ENCODE measurements at places on chromosomes 16 and 17.

DNA sequence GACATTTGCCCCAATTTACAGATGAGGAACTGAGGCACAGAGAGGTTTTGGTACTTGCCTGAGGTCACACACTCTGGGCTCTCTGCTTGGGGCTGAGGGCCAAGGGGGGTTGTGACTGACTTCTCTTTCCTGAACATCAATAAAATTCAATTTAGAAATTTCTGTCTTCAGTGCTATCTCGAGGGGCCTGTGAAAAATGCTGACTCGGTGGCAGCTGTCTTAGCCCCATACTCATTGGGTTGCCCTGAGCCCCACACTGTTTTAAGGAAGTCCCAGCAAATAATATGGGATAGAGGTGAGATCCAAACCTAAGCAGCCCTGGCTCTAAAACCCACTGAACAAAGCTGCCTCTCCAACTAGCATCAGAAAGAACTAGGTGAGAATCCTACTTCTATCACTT, 7.0 kb upstream of the BRCA1 start:
- no peaks in the 10 kb centered on the region for H3K4me1 ChIP-seq
- no peaks in the 10 kb centered on the region for H3K27me3 ChIP-seq
- H3K36me3 ChIP-seq = peaks cover 24% of the 10 kb centered on the region
- DNase-seq = no peak
- no peak overlapping the region for H3K27ac ChIP-seq
- no peak overlapping the region for H3K4me3 ChIP-seq

DNA sequence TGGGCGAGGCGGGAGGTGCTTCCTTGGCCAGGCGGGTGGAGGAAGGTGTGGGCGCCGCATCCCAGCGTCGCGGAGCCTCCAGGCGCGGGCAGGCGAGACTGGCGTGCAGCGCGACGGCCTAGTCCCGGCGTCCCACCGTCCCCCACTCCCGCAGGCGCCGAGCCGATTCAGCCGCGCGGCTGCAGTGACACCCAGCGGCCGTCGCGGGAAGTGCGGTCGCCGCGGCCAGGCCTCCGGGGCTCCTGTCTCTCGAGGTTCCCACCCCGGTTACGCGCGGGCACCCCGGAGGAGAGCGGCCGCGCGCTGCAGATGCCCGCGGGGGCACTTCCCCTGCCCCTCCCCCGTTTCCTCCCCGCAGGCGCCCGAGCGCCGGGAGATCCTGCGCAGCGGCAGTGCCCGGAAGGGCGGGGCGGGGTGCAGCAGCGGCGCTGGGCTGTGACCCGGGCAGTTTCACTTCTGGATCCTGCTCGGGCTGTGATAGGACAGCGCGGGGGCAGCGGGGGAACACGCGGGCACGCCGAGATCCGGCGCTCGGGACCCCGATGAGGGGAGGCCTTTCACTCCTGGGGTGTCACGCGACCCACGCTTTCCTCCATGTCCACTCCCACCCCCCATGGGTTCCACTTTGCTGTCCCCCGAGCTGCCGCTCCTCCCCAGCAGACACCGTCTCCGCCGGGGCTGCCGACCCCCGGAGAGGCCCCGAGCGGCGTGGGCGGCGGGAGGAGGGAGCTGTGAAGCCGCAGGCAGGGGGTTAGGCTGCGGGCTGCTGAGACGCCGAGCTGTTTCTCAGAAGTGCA, 16.6 kb downstream of the GRB7 start:
- H3K4me3 ChIP-seq = peak overlapping the region; percentile 45
- peaks cover 5% of the 10 kb centered on the region for H3K27me3 ChIP-seq
- DNase-seq = peak; percentile 97
- peaks cover 69% of the 10 kb centered on the region for H3K4me1 ChIP-seq
- H3K27ac ChIP-seq = peak overlapping the region; percentile 98

DNA sequence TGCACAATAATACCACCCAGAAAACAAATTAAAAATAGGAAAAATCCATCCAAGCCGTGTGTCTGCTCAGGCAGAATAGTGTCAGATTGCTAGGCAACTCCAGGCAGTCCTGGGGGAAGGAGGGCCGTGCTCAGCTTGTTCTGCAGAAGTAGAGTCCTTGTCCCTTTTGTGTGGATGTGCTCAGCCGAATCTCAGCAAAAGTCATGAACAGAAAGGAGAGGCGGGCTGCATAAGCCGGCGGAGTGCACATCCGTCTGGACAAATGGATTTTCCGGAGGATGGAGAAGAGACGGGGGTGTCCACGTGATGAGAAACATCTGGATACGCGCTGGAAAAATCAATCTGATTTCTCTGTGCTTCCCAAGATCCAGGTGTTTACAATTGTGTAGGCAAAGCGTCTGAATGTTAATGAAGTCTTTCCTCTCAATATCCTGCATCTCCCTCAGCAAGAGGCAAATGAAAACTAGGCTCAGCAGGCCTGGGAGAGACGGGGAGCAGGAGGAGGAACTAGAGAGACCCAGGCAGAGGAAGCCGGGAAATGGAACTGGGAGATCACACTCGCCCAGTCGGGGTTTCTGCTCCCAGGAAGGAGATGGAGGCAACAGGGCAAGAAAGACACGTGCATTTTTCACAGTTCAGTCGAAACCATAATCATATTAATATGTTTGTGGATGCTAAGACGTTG, 7.7 kb upstream of the RBFOX3 start:
- no peak overlapping the region for H3K27ac ChIP-seq
- H3K4me1 ChIP-seq = no peaks in the 10 kb centered on the region
- no peak for DNase-seq
- H3K27me3 ChIP-seq = peaks cover 48% of the 10 kb centered on the region
- H3K36me3 ChIP-seq = no peaks in the 10 kb centered on the region

- peaks cover 6% of the 10 kb centered on the region for H3K4me1 ChIP-seq
- H3K4me3 ChIP-seq = no peak overlapping the region
- no peaks in the 10 kb centered on the region for H3K36me3 ChIP-seq
- peaks cover 75% of the 10 kb centered on the region for H3K27me3 ChIP-seq
Observed at GRCh38 chr17:81031566-81032550, 3.1 kb upstream of the BAIAP2 start.

DNA sequence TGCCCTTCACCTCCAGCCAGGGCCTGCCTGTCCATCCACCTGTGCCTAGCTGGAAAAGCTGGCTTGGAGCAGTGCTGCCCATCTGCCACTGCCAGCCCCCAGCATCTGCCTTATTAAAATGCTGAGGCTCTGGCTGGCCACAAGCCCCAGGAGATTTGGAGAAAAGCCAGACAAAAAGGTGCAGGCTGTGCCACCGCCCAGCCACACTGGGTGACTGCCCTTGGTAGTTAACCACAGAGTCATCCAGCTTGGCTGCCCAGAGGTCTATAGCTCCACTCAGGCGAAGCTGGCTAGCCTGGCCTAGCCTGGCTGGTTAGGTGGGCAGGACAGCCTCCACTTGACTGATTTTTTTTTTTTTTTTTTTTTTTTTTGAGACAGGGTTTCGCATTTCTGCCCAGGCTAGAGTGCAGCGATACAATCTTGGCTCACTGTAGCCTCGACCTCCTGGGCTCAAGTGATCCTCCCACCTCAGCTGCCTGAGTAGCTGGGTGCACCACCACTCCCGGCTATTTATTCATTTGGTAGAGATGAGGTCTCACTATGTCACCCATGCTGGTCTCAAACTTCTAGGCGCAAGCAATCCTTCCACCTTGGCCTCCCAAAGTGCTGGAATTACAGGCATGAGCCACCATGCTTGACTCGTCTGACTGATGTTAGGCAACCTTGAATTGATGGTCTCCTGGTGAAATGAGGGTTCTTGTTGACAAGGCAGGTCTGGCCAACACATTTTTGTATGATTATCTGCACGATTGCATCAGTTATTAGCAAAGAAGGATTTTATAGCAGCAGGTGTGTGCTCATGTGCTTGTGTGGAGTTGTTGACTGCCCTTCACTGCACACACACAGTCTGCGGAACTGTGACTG, 103.8 kb downstream of the RAB11FIP4 start:
- H3K27ac ChIP-seq = peak overlapping the region; percentile 84
- no peak for DNase-seq
- H3K4me3 ChIP-seq = no peak overlapping the region

DNA sequence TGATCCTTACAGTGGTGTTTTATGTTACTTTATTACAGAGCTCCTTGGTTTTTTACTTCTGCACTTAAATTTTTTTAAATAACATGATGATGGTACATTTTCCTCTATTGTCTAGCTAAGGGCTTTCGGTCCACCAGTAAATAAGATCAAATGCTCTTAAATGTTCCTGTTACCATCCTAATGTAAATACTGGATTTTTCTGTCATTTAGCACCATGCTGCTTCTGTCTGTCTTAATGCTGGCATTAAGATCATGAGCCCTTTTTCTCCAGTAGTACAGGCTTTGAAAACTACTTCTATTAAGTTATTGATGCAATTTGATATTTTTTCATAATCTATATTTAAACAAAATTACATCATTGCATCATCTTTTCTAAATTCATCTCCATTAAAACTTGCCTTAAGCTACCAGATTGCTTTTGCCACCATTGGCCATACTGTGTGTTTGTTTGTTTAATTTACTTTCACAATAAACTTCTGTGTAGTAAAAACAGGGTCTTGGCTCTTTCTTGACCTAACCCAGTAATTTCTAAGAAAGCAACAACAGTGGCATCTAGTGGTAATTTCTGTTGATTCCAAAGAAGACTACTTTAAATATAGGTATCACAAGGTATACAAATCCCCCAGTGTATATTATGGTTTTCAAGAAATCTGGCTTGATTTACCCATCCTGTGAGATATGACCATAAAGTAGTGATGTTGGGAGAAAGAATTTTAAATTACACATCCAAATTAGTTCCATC, 9.0 kb upstream of the PHAF1 start:
- H3K4me3 ChIP-seq = no peak overlapping the region
- H3K27me3 ChIP-seq = no peaks in the 10 kb centered on the region
- no peak overlapping the region for H3K27ac ChIP-seq
- H3K4me1 ChIP-seq = no peaks in the 10 kb centered on the region
- no peaks in the 10 kb centered on the region for H3K36me3 ChIP-seq
- DNase-seq = no peak

DNA sequence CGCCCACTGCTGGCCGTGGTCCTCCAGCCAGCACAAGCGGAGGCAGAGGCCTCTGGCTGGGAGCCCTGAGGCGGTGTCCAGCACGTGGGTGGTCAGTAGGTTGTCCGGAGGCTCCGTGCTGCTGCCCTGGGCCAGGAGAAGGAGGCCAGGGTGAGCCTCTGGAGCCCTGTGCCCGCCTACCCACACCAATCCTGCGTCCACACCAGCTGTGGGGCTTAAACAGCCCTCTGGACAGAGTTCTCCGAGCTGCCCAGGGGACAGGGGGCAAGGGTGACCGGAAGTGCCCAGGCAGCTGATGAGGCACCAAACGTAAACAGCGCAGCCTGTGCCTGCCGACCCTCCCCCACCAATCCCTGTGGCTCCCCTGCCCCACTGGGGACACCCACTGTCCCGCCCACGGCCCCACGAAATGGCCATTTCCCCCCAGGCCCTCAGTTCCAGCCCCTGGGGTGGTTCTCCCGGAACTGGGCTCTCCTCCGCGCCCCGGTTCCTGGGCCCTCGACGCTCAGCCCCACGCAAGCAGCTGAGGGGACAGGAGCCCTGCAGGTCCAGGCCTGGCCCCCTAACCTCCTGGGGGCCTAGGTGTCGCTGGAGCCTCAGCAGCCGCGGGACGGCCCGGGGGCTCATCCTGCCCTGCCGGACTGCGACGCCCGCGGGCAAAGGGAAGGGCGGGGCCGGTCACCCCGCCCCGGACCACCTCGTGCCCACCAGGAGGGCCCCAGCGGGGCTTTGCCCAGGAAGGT, 27.9 kb upstream of the DBNDD1 start:
- H3K4me1 ChIP-seq = peaks cover 15% of the 10 kb centered on the region
- peak overlapping the region; percentile 19 for H3K4me3 ChIP-seq
- no peak for DNase-seq

DNA sequence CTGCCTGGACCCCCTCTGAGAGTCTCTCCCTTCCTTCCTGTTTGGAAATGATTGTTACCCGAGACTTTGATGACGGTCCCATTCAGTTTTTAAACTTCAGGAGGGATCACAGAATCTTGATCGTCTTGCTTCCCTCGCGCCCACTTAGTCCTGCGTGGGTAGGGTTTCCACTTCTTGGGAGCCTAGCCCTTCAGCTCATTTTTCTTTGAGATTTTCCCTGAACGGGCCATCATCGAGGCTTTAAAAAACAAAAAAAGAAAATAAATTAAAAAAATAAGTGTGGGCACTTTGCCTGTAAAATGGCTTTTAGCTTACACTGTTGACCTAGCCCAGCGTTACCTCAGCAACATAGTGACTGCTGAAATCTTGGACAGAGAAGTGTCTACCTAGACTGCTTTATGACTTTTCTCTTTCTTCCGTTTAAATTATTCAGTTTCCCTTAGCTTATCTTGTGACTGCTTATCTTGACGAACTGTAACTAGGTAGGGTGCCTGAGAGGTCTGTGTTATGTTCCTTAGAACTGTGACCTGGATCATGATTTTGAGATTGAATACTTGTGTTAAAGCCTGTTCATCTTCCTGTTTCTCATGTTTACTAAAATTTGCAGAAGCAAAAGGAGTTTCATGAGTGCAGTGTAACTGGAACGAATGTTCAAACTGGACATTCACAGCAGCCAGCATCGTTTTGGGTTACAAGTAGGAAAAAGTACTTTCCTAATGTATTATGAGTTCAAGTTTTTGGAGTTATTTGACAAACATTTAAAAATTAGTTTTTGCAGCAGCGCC, 874 bp downstream of the WWP2 start:
- H3K4me1 ChIP-seq = peaks cover 6% of the 10 kb centered on the region
- no peaks in the 10 kb centered on the region for H3K27me3 ChIP-seq
- H3K4me3 ChIP-seq = peak overlapping the region; percentile 93
- H3K36me3 ChIP-seq = no peaks in the 10 kb centered on the region

- no peak overlapping the region for H3K27ac ChIP-seq
- H3K27me3 ChIP-seq = peaks cover 28% of the 10 kb centered on the region
- H3K4me1 ChIP-seq = no peaks in the 10 kb centered on the region
- no peaks in the 10 kb centered on the region for H3K36me3 ChIP-seq
- H3K4me3 ChIP-seq = no peak overlapping the region
Observed at GRCh38 chr16:47056688-47057629, 83.5 kb upstream of the DNAJA2 start.

DNA sequence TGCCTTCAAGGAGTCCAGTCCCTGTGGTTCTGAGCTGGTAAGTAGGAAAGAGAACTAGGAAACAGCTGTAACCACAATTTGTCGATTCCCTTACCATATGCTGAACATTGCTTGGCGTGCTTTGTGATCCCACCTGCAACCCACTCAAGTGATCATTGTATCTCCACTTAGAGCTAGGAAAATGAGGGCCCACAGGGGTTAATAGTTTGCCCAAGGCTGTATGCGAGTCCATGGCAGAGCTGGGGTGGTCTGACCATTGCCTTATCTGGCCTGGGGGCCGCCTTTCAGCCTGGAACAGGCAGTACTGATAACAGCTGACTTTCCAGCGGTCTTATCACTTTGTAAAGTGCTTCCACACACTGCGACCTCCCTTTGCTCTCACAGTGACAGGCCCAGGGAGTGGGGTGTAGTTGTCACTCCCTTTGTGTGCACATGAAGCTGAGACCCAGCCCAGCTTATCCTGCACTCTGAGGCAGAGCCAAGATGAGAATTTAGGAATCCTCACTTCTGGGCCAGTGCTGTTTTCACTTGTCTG, 9.8 kb downstream of the MYL4 start:
- peaks cover 47% of the 10 kb centered on the region for H3K4me1 ChIP-seq
- H3K36me3 ChIP-seq = no peaks in the 10 kb centered on the region
- H3K27me3 ChIP-seq = peaks cover 2% of the 10 kb centered on the region
- H3K27ac ChIP-seq = no peak overlapping the region

GRCh38 chr16:8999800-9000199, 36.1 kb upstream of the USP7 start:
- H3K4me3 ChIP-seq = no peak overlapping the region
- H3K36me3 ChIP-seq = no peaks in the 10 kb centered on the region
- no peak overlapping the region for H3K27ac ChIP-seq
- DNase-seq = no peak

- no peak for DNase-seq
- H3K27me3 ChIP-seq = no peaks in the 10 kb centered on the region
- no peak overlapping the region for H3K4me3 ChIP-seq
- peaks cover 2% of the 10 kb centered on the region for H3K36me3 ChIP-seq
- H3K27ac ChIP-seq = no peak overlapping the region
Observed at GRCh38 chr17:76437467-76438402, 15.2 kb downstream of the UBE2O start.

All from T-cell (primary cell).